Kidney (tissue), 22 donors: ENCODE measurements at places on chromosomes 2 and 18.

- no peak for DNase-seq
Measured at GRCh38 chr2:106158871-106159270, 35.2 kb downstream of the UXS1 start.

GRCh38 chr18:25086876-25087275, 265.1 kb downstream of the ZNF521 start:
- no peak for DNase-seq

GRCh38 chr18:36693931-36694620, 134.7 kb downstream of the TPGS2 start:
- peak; percentile 31 for DNase-seq

GRCh38 chr2:37148325-37148724, 8.5 kb downstream of the EIF2AK2 start:
- DNase-seq: no peak

DNA sequence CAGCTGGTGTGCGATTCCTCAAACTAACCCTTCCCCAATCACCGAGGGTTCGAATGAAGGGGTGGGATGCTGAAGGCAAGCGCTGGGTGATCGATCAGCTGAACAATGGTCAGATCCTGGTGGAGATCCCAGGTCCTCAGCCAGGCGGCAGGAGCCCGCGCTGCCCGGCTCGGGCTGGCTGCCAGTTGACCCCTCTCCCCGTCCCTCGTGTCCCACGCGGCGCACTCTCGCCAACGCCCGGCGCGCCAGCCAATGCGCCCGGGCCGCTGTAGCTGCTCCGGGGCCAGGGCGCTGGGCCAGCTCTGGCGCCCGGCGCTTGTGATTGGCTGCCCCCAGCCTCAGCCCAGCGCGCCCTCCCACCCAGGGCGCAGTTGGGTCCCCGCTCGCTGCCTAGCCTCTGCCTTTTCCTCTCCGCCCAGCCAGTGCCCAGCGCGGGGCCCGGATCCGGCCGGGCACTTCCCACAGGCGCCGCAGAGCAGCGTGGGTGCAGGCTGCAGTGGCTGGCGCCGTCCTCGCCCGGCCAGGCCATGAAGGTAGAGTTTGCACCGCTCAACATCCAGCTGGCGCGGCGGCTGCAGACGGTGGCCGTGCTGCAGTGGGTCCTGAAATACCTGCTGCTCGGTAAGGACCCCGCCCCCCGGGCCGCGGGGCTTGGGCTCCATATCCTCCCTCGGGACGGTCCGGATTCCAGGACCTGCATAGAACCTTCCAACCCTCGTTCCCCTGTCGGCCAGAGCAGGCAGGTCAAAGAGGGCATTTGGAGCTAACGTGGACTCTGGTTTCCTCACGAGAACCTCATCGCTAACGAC, at the start of gene MOGAT1:
Gene MOGAT1, plus strand, starts transcription at position 400 of the 809 bp plus-strand sequence. Its CDS starts 128 bp downstream, at position 528.
- DNase-seq: peak; percentile 70

DNA sequence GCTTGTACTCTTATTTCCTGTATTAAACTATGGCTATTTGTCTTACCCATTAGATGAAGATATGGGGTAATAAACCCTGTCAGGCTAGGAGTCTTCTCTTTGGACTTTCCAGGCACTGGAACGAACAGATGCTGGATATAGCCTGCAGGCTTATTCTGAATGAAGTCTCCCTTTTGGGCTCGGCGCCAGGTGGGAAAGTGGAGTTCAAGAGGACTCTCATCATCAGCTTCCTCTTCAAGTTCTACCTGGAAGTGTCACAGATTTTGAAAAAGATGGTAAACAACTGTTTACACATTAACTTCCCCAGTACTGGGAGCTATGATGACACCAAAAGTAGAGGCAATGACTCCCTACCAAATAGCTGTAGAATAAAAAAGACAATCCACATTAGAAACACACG, 27.9 kb downstream of the AOX1 start:
- DNase-seq: no peak

DNA sequence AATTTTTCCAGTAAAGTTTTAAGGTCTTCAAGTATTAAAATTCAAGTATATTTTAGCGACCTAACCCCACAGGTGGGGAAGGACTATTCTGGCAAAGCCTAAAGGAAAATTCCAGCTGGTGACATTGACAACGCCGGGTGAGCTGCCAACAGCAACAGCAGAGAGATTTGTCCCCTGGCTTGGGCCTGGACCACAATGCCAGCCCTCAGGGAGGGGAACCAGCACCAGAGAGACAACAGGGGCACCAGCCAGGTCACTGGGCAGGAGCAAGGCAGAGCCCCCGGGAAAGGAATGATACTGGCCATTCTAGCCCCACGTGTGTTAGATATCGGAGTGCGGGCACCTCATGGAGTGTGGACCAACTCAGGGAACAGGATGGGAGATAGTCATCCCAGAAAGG, 95.7 kb downstream of the ARMC9 start:
- no peak for DNase-seq

DNA sequence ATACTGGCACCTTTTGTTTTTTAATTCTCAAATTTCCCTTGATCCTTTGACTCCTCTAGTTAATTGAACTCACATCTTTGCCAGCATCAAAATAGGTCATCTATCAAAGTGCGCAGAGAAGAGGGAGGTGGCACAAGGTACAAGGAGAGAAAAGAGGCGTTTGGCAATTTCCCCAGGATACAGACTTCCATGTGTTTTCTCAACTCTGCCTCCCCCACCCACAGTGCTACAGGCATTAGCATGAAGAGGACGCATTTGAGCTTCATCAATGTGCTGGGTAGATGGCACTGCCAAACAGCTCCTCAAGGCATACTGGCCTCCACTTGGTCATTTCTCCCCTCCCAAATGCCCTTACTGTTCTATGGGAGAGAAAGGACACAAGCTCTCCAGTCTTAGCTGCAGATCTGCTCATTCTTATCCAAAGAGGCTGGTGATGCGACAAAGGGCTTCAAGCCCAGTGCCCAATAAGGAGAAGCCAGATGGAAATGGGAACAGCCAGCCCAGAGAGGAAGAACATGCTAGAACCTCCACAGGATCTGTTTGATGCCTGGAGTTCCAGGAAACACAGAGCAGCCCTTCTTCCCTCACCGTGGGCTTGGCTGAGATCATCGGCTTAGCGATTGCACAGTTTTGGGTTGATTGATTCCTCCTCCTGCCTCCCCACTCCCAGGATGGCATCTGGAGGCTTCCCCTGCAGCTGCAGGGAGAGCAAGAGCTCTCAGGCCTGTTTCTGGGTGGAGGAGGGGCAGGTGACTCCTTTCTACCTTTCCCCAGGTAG, 144.7 kb upstream of the SMAD2 start:
- DNase-seq: no peak

GRCh38 chr2:191894681-191895147, 47.8 kb upstream of the CAVIN2 start:
- no peak for DNase-seq
